Activated T-cell treated with anti-CD3 and anti-CD28 coated beads for 1 hour (primary cell): ENCODE measurements at places on chromosomes 12 and 14.

- DNase-seq: no peak
Observed at GRCh38 chr12:120139958-120140357, 23.4 kb upstream of the RAB35 start.

- no peak for DNase-seq
Observed at GRCh38 chr14:55701638-55702037, 121.6 kb downstream of the KTN1 start.

- DNase-seq: no peak
Observed at GRCh38 chr14:103227094-103227768, 104.0 kb downstream of the TNFAIP2 start.

GRCh38 chr14:94355191-94355794 lies 32.2 kb upstream of the SERPINA6 start:
- no peak for DNase-seq

DNA sequence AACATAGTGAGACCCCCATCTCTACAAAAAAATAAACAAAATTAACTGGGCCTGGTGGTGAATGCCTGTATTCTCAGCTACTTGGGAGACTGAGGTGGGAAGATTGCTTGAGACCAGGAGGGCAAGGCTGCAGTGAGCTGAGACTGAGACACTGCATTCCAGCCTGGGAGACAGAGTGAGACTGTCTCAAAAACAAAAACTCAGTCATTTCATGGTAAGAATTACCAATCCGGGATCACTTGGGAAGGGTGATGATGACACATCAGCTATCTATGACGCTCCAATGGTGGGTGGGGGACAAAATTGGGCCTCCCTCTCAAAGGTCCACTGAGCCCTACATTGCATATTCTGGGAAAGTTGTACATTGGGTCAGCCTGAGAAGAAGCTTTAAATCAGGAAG lies 47.7 kb downstream of the SERPINA3 start:
- no peak for DNase-seq

DNA sequence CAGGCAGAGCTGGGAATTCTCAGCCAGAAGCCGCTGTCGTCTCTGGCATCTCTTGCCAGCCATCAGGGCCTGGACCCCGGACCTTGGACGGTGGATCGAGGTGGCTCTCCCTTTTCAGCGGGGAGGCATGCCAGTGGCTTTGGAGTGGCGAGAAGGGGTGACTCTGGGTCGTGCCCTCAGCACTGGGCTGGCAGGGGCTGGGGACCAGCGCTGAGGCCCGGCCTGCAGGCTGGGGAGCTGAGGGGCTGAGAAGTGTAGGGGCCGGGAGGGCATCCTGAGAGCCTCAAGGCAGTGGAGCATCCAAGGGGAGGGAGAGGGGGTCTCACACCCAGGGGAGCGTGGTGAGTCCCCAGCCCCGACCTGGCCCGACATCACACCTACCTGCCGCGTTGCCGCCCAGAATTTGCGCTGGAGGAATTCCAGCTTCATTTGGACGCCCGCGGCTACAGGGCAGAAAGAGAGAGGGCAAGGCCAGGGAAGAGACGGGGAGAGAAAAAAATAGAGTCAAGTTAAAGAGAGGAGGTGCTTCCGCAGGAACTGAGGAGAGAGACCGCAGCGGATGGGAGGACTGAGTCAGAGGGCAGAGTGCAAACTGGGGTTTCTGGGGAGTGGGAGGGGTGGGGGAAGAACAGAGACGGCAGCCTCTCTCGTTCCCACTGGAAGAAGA lies 9.0 kb upstream of the LRTM2 start:
- DNase-seq: peak; percentile 30

DNA sequence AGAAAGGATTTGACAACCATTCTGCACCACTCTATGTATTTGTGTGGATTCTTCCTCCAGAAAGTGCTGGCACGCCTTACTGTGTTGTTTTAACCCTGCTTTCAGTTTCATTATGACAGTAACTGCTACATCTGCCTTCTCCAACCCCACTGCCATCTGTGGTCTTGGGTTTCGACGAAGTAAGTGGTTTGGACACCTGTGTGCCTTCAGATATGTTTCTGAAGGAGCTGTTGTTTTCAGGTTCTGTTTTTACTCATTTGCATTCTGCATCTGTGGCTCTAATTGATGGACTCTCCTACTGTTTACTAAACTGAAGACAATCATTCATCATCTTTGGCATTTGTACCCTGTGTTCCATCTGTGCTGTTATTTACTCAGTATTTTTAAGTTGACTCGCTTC lies 4.1 kb downstream of the TSHR start:
- peak; percentile 25 for DNase-seq

DNA sequence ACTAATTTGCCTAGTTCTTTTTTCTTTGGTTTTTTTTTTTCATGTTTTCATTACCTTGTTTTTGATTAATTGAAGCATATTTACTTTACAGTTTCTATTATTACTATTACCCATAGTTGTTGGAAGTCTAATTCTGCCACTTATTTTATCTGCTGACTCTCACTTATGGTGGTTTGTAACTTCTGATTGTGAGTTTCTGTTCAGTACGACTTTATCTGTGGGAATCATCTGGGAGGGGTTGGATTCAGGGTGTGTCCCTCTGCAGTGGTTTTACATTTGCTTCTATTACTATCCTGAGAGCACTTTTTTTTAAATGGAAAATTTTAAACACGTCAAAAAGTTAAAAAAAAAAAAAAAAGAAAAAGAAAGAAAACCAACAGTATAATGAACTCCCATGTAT lies 26.4 kb upstream of the SOS2 start:
- no peak for DNase-seq

DNA sequence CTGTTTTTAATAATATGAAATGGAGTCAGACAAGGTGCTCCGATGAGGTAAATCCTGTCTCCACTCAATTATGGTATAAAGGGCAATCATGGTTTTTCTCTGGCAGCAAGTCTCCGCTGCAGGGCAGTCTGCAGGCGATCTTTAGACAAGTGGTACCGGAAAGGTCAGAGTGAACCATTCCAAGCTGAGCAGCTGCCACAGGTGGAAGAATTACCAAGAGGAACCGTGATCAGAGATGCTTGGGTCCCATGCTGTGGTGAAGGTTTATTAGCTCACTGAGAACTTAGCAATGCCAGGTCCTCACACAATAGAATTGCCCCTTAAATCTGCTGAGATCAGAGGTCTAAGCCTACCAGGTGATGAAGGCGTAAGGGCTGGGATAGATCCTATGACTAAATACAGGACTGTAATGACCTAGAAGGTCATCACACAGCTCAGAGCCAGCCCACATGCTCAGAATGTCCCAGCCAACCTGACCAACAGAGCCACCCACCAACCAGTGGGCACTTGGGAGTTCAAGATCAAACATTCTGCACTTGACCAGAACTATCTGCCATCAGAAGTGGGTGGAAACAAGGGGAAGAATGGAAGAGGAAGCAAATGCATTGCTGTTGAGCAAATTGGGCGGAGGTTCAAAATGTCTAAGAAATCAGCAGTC lies 175.2 kb upstream of the BCL2L14 start:
- no peak for DNase-seq

DNA sequence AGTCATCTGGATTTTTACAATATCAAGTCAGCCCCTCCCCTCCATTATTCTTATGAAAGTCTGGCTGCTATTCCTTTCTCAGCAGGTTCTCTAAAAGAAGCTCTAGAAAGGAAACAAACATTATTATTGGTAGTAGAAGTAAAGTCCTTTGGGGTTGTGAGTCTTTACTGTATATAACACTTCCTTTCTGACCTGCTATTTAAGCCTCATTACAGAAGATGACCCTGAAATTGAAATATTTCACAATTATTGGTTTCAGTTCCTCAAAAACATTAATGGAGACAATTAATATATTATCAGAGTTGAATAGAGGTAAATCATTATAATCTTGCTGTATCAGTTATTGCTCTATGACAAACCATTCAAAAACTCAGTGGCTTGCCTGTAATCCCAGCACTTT lies 19.3 kb downstream of the PLEKHA5 start:
- DNase-seq: no peak

- no peak for DNase-seq
Observed at GRCh38 chr12:39824505-39825212, 205.1 kb upstream of the ABCD2 start.

- peak; percentile 25 for DNase-seq
Observed at GRCh38 chr14:58426670-58427280, 556 bp downstream of the TIMM9 start.

- DNase-seq: no peak
Observed at GRCh38 chr12:132505105-132505851, 15.3 kb downstream of the FBRSL1 start.

DNA sequence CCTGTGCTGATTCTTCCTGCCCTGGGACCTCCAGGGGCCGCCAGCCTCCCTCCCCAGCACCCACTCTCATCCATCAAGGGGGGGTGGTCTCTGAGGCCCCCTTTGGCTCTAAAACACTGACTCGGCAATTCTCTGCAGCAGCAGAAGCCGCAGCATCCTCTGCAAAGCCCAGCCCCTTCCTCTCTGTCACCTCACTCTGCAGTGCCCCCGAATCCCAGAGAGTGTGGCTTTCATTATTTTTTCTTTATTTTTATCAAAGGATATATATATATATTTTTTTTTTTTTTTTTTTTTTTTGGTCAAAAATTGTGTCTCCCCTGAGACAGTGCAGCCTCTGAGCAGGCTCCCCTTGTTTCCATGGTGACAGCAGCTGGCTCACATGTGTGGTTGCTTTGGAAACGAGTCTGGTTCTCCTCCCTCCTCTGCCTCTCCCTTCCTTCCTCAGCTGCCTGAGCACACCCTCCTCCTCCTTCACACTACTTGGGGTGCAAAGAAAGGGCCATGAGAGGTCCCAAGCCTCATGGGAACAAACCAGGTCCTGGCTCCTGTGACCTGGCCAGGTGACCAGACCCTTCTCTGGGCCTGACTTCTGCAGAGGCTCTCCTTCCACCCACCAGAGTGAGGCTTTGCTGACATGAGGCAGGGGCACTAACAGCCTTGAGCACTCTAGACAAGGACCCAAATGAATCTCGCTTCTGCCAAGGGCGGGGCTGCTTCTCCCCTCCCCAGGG lies 100.5 kb downstream of the LRRC74A start:
- DNase-seq: no peak

DNA sequence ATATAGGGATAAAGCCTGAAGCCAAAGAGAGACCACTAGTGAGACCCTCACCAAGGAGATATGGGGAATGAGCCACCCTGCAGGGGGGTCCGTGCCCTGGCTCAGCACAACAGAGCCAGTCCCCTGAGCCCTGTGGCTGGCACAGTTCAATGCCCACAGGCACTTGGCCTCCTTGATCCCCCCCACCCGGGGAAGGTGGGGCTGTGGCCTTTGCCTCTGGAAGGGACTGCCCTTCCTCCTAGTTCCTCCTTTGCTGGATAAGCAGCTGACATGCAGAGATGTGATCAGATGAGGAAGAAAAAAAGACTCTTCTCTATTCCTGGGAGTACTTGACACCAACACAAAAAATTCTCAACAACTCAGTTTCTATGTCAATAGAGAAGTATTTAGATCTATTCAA lies 19.9 kb downstream of the TTC7B start:
- DNase-seq: no peak

DNA sequence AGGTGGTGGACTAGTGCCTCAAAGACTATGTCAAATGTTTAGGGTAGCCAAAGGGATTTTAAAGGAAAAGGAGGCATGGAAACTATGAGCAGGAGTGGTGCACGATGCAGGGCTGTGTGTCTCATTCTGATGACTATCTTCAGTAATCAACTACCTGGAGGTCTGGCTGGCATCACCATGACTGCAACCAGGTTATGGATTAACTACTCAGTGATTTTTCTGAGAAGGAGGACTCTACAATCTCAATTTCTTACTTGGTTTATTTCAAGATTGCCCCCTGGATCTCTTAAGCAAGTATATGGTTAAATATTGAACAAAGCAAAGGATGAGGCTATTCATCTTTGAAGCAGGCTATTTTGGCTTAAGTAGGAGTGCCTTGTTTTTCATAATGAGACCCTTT lies 19.2 kb upstream of the EDDM3A start:
- DNase-seq: no peak

- DNase-seq: no peak
Observed at GRCh38 chr14:93183596-93184317, 940 bp downstream of the MOAP1 start.

DNA sequence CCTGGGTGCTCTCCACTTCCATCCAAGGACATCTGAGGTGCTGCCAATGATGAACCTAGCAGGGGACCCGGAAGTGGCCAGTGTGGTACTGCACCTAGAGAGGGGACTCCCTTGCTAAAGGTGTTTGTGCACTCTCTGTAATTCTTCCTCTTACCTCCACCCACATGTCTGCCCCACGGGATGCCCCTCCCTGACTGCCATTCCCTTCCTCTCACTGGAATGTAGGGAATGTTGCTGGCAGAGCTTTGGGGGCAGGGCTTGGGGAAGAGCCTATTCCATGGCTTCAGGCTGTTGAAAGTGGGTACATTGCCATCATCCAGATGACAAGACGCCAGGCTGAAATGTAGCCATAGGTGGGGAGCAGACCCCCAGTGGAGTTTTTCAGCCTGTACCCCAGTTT lies 153.2 kb downstream of the SMOC1 start:
- DNase-seq: no peak

DNA sequence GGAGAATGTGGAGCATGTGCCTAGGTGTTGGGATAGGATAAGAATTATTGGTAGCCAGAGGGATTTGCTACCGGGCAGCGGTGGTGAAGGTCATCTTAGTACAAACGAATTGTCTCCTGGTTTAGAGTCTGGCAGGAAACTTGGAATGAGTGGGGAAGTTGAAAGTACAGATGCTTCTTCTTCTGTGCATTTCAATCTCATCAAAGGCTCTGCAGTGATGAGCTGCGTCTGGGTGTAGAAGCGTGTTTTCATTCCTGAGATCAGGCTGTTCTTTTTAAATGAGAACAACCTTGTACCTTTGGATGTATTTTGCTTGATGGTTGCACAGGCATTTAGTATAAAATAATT lies 2.1 kb downstream of the WNK1 start:
- no peak for DNase-seq

DNA sequence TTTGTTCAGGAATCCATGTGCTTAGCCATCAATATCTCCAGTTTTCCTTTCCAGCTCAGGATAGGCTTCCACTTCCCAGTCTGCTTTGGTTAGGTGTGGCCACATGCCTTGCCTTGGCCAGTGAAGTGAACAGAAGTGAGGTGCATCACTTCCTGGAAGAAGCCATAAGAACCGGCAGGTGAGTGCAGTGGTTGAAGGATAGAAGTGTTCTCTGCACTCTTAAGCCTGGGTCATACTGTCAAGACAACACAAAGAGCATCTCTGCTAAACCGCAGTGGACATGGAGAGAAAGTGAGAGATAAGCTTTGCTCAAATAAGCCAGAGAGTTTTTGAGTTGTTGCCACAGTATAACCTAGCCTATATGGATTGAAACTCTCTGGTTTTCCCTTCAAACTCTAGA lies 11.4 kb downstream of the GNG2 start:
- no peak for DNase-seq
